ENCODE measurements at places on chromosomes 4 and X. TPM values are rescaled to one million over a fixed set of nuclear protein-coding genes. Genes with fewer than 3 reads are reported as not detected.

GRCh38 chr4:175671491-175671934 is 140.6 kb downstream of the GPM6A start:
- no peaks in the 10 kb centered on the region for H3K36me3 ChIP-seq
- no peak overlapping the region for H3K27ac ChIP-seq
- H3K4me1 ChIP-seq, result no peaks in the 10 kb centered on the region
- H3K4me3 ChIP-seq, result no peak overlapping the region
- DNase-seq, result no peak

- H3K36me3 ChIP-seq, result no peaks in the 10 kb centered on the region
- no peak overlapping the region for H3K4me3 ChIP-seq
- H3K4me1 ChIP-seq, result no peaks in the 10 kb centered on the region
These were observed 1554.7 kb upstream of the TENM3 start for GRCh38 chr4:180688480-180688879.

- no peaks in the 10 kb centered on the region for H3K4me1 ChIP-seq
- DNase-seq, result no peak
- H3K36me3 ChIP-seq, result no peaks in the 10 kb centered on the region
- no peak overlapping the region for H3K27ac ChIP-seq
- H3K27me3 ChIP-seq, result no peaks in the 10 kb centered on the region
These were observed 72.2 kb upstream of the STOX2 start for GRCh38 chr4:183832776-183833450.

DNA sequence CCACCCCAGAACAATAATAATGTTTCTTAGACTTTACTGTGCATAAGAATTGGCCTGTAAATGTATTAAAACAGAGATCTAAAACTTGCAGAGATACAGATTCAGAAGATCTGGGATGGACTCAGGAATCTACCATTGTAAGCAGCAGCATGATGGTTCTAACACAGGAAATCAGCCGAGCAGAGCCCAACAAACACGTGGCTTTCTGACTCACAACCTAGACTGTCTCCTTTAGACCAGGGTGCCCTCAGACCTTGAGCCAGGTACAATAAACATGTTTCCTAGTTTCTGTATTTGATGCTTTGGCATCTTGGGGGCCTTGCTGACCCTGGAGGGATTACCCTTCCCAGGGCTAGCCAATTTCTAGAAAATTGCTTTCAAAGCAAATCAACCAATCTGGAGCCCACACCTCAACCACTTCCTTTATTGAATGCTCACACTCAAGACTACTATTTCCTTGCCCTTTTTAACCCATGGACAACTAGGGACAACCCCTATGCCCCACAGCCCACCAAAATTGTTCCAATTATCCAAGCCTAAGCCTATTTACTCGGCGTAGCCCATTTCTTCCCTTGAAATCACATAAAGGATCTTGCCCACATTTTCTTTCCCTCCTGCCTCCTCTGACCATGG is 80.5 kb downstream of the TBC1D9 start:
- no peak overlapping the region for H3K27ac ChIP-seq
- H3K27me3 ChIP-seq, result no peaks in the 10 kb centered on the region
- no peak for DNase-seq
- H3K4me1 ChIP-seq, result no peaks in the 10 kb centered on the region

- no peak overlapping the region for H3K27ac ChIP-seq
- H3K4me1 ChIP-seq, result no peaks in the 10 kb centered on the region
- no peaks in the 10 kb centered on the region for H3K27me3 ChIP-seq
- DNase-seq, result peak; percentile 2
These were observed 70.3 kb downstream of the ARL9 start for GRCh38 chr4:56575820-56576429.

DNA sequence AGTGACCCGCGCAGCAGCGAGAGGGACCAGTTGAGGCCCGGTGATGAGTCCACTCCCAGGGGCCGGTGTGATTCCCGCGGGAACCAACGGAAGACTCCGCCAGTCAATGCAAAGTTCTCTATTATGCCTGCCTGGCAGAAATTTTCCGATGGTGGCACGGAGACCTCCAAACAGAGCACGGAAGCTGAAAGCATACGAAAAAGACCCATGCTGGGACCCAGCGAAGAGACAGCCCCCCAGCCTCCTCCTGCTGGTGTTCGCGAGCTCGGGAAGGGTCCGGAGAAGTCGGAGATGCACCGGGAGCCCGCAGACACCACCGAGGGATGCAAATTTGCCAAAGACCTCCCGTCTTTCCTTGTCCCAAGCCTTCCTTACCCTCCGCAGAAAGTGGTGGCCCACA is 71.7 kb downstream of the AASDH start:
- DNase-seq, result no peak
- H3K4me1 ChIP-seq, result no peaks in the 10 kb centered on the region
- H3K27ac ChIP-seq, result no peak overlapping the region
- H3K27me3 ChIP-seq, result no peaks in the 10 kb centered on the region
- H3K4me3 ChIP-seq, result no peak overlapping the region

- no peak overlapping the region for H3K4me3 ChIP-seq
- no peak for DNase-seq
- H3K27ac ChIP-seq, result no peak overlapping the region
These were observed 545.7 kb upstream of the PABPC4L start for GRCh38 chr4:134747108-134747805.

DNA sequence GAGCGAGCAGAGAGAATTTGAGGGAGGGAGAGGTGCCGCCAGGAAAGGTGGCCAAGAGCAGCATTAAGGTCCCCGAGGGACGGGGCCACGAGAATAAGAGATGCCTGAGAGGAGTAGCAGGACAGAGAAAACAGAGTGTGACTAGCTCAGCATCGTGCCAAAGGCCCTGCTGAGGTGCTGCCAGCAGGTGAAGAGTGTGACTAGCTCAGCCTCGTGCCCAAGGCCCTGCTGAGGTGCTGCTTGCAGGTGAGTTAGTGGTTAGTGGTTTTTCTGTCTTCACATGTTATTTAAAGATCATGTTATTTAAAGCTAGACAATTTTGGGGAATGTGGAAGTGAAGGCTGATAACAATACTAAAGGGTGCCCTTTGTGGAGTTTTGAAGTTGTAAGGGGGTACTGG is 464.5 kb upstream of the FAT1 start:
- no peak overlapping the region for H3K4me3 ChIP-seq
- H3K27ac ChIP-seq, result no peak overlapping the region
- H3K27me3 ChIP-seq, result no peaks in the 10 kb centered on the region
- no peaks in the 10 kb centered on the region for H3K36me3 ChIP-seq
- DNase-seq, result no peak

DNA sequence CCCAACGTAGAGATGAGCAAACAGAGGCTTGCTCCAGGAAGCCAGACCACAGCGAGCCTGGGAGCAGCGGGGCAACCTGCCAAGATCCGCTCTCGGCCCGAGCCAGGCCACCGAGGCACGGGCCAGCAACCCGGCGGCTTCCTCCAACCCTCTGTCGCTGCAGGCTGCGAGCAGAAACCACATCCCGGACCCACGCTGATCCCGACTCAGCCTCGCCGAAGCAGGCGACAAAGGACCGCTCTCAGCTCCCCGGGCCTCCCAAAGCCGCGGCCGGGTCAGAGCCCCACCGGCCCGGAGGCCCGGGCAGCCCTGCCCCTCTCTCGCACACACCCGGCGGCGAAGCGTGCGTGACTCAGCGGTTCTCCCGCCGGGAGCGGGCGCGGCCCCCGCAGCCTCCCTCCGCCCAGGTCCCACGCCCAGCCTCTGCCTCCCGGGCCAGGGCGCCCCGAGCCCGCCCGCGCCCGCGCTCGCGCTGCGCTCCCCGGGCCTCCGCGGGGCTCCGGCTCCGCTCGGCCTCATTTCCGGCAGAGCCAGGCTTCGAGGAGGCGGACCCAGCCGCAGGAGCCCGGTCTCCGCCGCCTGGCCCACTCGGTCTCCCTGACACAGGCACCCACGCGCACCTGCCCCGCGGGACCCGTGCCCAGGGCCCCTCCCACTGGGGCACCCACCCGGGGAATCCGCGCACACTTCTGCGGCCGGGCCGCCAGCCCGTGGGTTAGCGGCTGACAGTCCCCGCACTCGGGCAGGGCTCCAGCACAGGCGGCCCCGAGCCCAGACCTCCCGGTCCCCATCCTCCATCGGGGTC is 1.7 kb downstream of the PPP2R2C start:
- peak overlapping the region; percentile 10 for H3K4me3 ChIP-seq
- H3K27me3 ChIP-seq, result peaks cover 40% of the 10 kb centered on the region
- no peak for DNase-seq
- no peaks in the 10 kb centered on the region for H3K4me1 ChIP-seq
- H3K27ac ChIP-seq, result no peak overlapping the region
- H3K36me3 ChIP-seq, result no peaks in the 10 kb centered on the region

DNA sequence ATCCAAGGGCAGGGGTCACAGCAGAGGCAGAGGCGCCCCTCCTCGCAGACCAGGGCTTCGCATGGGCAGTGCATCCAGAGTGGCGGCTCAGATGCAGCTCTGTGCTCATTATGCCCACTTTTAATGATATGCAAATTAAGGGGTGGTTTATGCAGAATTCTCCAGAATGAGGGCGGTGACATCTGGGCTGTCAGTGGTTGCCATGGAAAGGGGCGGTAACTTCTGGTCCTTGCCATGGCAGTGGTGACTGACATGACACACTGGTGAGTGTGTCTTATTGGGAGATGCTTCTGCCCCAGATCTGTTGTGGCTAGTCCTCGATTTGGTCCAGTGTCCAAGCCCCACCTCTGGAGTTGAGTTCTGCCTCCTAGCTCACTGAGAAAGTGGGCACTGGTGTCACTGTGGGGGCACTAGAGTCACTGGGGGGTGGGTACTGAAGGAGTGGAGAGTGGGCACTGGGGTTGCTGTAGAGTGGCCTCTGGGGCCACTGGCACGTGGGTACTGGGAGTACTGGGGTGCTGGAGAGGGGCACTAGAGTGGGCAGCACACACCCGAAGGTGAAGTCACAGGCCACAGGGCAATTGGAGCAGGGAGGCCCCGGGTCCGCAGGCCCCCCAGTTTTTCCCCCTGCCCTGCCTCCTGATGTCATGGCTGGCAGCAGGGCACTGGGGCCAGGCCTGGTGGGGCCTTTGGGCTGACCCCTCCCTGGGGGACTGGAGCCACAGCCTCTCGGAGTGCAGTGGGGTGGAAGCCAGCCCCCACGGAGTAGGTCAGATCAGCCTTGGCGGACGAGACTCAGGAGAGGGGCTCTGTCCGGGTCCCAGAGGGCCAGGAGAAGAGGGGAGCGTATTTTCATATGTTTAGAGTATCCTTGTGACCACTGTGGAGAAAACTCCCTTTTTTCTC is 98.6 kb upstream of the NKX1-1 start:
- no peaks in the 10 kb centered on the region for H3K36me3 ChIP-seq
- H3K4me1 ChIP-seq, result no peaks in the 10 kb centered on the region

The DDIT4L gene
- 1.5 TPM for total RNA-seq

The PABPC1L2B gene
- total RNA-seq, result not detected

The CT55 gene
- not detected for total RNA-seq

The XAGE1A gene
- total RNA-seq, result not detected

Data from thymus (tissue), 14 donors.